Prostate gland (tissue), 2 donors: ENCODE measurements at places on chromosomes 6 and 20.

GRCh38 chr6:152195896-152196295, 388.4 kb downstream of the ESR1 start:
- H3K4me3 ChIP-seq: no peak overlapping the region
- DNase-seq: no peak
- no peak overlapping the region for H3K27ac ChIP-seq
- no peaks in the 10 kb centered on the region for H3K4me1 ChIP-seq
- H3K27me3 ChIP-seq: no peaks in the 10 kb centered on the region

DNA sequence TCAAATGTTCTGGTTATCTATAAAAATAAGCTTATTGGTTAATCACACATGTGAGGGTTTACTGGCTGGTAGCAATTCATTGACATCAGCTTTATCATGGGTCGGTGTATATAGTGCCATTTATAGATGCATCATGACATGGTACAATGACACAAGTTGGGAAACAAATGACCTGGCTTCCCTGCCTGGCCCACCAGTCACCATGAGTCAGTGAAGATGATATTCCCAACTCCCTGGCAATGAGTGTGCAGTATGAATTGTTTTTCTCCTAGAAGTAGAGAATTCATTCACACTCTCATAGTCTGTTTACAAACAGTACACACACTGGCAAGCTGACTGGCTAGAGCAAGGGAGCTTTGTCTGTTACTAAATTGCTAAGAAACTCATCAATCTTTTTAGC, 37.2 kb upstream of the CALHM6 start:
- H3K27ac ChIP-seq: no peak overlapping the region
- no peaks in the 10 kb centered on the region for H3K36me3 ChIP-seq
- H3K27me3 ChIP-seq: no peaks in the 10 kb centered on the region
- DNase-seq: no peak
- H3K4me1 ChIP-seq: no peaks in the 10 kb centered on the region
- no peak overlapping the region for H3K4me3 ChIP-seq

DNA sequence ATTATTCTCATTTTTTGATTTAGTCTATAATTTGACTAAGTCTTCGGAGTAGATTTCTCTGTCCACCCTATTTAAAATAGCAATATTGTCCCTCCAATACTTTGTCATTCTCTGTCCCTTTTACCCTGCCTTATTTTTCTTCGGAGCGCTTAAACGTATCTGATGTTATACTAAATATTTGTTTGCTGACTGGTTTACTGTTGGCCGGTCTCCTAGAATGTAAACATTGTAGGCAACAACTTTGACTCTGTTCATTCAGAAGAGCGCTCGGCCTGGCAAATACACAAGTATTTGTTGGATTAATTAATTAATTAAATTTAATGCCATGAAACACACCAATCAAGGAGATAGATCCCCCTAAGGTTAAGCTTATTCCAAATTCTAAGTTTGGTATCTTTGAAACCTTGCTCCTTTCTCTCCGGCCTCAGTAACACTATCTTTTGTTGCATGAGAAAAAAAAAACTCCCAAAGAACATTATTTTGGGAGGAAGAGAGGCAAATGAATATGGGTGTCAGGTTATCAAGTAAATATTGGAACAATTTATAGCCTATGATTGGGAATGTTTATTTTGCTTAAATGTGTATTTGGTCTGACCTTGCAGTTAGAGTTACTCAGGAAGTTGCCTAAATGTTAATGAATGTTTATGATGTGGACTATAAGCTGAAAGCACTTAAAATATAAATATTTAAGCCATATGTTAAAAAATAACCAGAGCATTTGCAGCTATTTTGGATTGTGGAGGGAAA, 231.1 kb downstream of the SOX4 start:
- no peaks in the 10 kb centered on the region for H3K4me1 ChIP-seq
- H3K4me3 ChIP-seq: no peak overlapping the region
- no peak for DNase-seq
- no peaks in the 10 kb centered on the region for H3K27me3 ChIP-seq
- H3K36me3 ChIP-seq: no peaks in the 10 kb centered on the region

- no peaks in the 10 kb centered on the region for H3K4me1 ChIP-seq
- H3K27ac ChIP-seq: no peak overlapping the region
- no peak for DNase-seq
- H3K4me3 ChIP-seq: no peak overlapping the region
Measured at GRCh38 chr6:163249651-163250101, 164.8 kb upstream of the QKI start.
